ENCODE measurements at places on chromosomes 4 and X.
A peak's percentile ranks its signal among the peaks of the same experiment; 100 is the strongest.

- no peak for DNase-seq
Measured at GRCh38 chr4:26055855-26056254, 141.8 kb downstream of the SMIM20 start.

DNA sequence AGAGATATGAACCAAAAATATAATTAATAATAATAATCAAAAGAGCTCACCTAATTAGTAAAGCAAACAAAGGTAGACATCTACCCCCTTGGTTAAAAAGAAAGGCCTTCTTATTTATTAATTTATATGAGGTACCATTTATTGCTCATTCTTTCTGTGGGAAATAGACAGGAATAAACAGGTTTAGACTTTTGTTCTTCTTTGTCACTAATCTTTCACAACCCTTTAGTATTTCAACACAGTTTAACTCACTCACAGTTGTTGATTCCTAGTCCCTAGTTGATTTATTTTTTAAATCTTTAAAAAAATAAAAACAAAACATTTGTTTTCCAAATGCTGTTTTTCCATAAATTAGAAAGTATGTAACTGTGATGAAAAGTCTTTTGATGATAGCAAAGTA, 5.6 kb downstream of the PPARGC1A start:
- DNase-seq = no peak

GRCh38 chr4:7383266-7383665, 51.5 kb downstream of the PSAPL1 start:
- DNase-seq = no peak

- DNase-seq = no peak
Measured at GRCh38 chrX:14616301-14616700, 87.0 kb downstream of the GLRA2 start.

GRCh38 chr4:107824350-107825071, at the start of gene SGMS2:
SGMS2 (plus strand) TSS chr4:107824932; CDS start chr4:107895554, 70,622 bp downstream.
- peak; percentile 52 for DNase-seq

DNA sequence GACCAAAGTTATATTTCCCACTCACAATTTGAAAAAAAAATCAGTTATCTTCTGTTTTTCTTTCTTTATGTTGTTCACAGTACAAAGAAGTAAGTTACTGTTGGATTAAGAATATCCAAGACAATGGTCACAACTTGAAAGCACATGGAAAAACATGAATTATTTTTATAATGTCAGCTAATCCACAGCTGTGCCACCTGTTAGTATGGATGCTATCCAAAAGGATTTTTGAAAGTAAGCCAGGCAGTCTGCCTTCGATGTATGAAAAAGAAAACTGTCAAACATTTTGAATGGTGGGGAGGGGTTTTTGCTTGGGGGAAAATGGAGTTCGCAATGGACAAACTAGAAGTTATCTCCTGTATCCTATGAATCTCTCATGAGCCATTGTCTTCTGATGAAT, 6.2 kb downstream of the GPM6A start:
- no peak for DNase-seq

GRCh38 chr4:56803471-56803870, 18.0 kb downstream of the SPINK2 start:
- no peak for DNase-seq

All from fibroblast of skin of left quadriceps (primary cell).